Stimulated activated CD4-positive, alpha-beta T cell treated with anti-CD3 and anti-CD28 coated beads, Interleukin-15, amount 100 ng/mL, for 1 hour (primary cell): ENCODE measurements at places on chromosomes 1 and 21.

DNA sequence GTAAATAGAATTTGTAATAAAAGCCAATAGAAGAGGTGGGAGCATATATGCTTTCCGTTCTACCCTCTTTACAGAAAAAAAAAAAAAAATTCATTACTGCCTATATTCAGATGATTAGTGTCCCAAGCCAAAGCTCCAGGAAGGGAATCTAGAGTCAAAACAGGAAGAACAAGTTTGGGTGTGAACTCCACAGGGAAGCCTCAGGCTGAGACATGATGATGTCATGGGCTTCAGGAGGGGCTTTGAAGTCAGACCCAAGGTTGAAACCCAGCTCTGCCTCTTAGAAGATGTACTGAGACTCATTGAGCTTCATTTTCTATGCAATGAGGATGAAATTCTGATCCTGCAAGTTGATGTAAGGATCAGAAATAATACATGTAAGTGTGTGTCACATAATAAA lies 250.0 kb upstream of the ADGRL2 start:
- no peak for DNase-seq

DNA sequence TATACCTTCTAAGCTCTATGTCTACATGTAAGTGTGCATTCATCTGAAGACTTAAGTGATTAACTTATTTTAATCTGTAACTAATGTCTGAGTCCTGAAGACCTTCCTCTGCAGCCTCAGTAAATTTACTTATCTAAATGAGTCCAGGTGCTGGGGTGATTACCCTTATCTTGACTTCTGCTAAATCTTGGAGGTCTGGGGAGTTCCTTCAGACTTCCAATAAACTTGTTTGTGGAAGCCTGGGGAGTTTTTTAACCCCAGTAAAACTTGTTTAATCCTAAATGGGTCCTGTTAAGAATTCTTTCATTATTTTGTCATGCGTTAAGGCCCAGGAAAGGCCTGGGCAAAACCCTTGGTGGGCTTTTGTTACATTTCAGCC lies 37.0 kb downstream of the RSPH1 start:
- DNase-seq = no peak

GRCh38 chr1:19416921-19417470 lies 68.3 kb downstream of the CAPZB start:
- DNase-seq = no peak

DNA sequence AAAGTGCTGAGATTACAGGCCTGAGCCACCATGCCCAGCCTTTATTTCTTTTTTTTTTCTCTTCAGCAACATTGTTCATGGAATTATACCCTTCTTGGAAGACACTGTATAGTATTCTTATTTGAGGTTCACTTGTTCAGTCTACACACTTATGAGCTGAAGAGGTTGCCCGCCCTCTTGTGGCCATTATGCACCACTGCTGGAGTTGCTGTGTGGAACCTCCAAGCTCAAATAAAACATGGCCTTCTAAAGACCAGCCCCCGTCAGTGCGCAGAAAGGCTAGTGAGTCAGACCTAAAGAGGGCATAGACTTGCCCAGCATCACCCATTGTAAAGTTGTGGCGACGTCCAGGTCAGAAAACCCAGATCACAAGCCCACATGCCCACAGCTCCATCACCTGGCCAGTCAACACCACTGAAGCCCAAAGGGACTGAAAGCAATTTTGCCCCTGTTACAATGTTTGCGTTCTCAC lies 20.4 kb downstream of the LURAP1 start:
- DNase-seq = no peak

GRCh38 chr1:203559523-203559922 lies 65.6 kb downstream of the OPTC start:
- no peak for DNase-seq

DNA sequence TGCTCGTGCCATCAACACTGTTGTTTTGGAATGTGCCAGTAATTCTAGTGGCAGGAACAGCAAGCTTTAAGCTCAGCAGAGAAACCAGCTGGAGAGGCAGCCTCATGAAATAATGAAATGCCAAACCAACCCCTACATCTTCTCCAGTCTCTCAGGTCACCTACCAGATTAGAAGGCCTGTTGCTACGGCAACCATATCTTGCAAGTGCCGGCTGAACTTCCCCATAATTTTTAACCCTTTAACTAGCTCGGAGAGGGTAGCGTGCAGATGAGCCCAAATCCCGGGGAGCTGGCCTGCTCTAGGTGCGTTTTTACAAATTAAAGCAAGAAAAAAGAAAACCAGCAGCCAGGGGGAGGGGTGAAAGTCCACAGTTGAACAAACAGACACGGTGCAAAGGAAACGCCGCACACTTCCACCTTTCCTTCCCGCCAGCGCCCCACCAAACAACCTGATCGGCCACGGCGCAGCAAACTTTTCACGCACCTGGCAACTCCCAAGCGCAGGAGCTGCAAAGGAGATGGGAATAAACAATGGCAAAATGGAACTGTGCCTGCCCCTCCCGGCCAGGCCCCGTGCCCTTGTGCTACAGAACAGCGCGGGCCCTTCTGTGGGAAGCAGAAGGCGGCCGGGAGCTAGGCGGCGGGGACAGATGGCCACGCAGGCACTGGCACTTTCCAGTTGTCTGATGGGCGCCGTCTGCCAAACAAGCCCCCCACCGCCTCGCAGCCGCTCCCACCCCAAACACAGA lies 50.1 kb downstream of the SSBP3 start:
- DNase-seq = no peak

GRCh38 chr1:75993661-75994060 lies 61.5 kb upstream of the ASB17 start:
- DNase-seq = no peak

- no peak for DNase-seq
These were observed 894 bp upstream of the TSEN15 start for GRCh38 chr1:184050636-184051035.
